Omental fat pad (tissue), 4 donors: ENCODE measurements at places on chromosomes 2 and 18. TPM values are rescaled to one million over a fixed set of nuclear protein-coding genes. Genes with fewer than 3 reads are reported as not detected.

The FAM117B gene
- total RNA-seq, result 7.5 TPM

The TTC21B gene
- 15.5 TPM for total RNA-seq

The CRYBA2 gene
- total RNA-seq, result not detected

The TNFRSF11A gene
- 3.0 TPM for total RNA-seq

The ZNF24 gene
- 41.9 TPM for total RNA-seq

The PPP4R1 gene
- total RNA-seq, result 65.7 TPM

The DYNAP gene
- total RNA-seq, result not detected
